Smooth muscle cell of the pulmonary artery (primary cell): ENCODE measurements at places on chromosomes 2 and 18. TPM values are rescaled to one million over a fixed set of nuclear protein-coding genes. Genes with fewer than 3 reads are reported as not detected.

The ASPRV1 gene
- total RNA-seq: 0.33 and 0.46 TPM in 2 replicates

The SIX2 gene
- total RNA-seq: 3.9 and 6.2 TPM in 2 replicates

The SULT1C2 gene
- total RNA-seq: 0.07 and 0.23 TPM in 2 replicates

The TTR gene
- total RNA-seq: not detected in 2 replicates

The INHA gene
- 0.26 and 0.43 TPM in 2 replicates for total RNA-seq

The CD8B2 gene
- total RNA-seq: not detected in 2 replicates

The RNF103 gene
- total RNA-seq: 18.1 and 24.1 TPM in 2 replicates
